Ovary (tissue), 10 donors: ENCODE measurements at places on chromosomes 1 and 21. TPM values are rescaled to one million over a fixed set of nuclear protein-coding genes. Genes with fewer than 3 reads are reported as not detected.

The EPHB2 gene
- 2.5 TPM for total RNA-seq

DNA sequence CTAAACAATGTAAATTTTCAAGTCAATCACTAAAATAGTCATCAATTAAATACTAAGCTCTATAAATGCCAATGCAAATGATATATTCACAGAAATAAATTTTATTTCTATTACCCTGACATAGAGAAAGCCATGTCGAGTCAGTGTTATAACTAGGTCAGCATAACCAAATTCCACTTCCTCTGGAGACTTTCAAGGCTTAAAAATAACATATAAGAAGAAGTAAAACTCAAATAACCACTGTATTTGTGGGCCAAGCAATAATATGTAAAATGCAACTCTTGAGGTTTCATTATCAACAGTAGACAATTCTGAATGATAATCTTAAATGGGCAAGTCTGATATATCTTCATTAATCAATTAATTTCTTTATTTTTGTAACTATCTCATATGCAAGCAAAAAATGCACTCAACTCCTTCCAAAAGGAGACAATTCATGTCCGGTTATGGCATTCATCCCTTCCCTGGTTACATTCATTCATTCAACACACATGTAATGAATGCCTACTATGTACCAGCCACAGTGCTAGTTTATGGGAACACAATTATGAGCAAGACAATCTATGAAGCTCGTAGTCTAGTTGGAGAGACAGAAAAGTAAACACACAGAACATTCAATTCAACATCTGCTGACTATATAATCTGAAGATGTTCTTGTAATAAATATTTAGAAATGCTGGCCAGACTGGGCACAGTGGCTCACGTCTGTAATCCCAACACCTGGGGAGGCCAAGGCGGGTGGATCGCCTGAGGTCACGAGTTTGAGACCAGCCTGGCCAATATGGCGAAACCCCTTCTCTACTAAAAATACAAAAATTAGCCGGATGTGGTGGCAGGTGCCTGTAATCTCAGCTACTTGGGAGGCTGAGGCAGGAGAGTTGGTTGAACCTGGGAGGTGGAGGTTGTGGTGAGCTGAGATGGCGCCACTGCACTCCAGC, 37.1 kb upstream of the CAP1 start:
- no peak for DNase-seq

The NBPF6 gene
- not detected for total RNA-seq

DNA sequence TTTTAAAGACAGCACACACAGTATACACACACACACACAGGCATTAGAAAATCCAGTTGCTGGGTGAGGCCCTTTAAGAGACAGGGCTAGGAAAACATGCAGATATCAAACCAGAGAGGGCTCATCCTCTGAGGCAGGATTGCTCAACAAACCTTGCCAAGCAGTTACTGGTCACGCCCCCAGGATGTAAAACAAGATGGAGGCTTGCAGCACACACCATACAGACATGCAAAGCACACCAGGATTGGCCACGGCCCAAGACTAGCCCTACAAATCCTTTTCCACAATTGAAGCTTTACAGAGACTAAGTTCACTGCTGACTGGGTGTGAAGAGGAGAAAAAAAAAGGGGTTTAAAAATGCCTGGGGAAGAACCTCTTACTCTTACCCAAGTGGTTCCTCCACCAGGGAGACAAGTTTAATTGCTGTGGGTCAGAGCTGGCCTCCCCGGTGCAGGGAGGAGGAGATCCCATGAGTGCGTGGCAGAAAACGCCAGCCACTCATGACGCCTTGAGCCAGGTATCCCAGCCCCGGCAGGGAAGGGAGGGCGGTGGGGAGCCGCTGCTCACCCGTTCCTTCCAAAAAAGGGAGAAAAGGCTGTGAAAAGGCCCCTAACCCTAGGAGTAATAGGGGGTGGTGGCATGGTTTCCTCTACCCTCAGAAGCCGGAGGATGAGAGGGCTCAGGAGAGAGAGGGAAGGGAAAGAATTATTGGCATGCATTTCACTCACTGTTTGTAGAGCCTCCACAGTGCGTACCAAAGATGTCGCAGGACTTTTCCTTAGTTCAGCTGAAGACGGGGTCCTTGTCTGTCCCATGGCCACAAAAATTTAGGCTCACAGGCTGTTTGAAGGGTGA, 594.6 kb upstream of the ZP4 start:
- no peak for DNase-seq

GRCh38 chr1:26772687-26773086, 15.1 kb upstream of the PIGV start:
- no peak for DNase-seq

GRCh38 chr1:3925762-3926161, 25.7 kb upstream of the C1orf174 start:
- DNase-seq: no peak

DNA sequence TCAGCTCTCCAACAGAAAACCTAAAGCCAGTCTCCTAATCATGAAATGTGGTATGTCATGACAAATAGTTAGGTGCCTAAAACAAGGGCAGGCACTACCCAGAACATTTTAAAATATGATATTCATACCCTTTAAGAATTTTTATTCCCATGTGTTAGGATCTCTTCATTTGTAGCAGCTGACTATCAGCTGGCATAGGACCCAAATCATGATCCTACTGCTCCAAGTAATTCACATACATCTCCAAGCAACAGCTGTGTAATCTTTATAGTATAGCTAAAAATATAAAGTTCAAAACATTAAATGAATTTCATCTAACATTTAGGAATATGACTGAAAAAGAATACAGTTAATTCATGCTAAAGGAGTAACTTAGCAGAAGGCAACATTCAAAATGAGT, 57.5 kb downstream of the ENAH start:
- no peak for DNase-seq

DNA sequence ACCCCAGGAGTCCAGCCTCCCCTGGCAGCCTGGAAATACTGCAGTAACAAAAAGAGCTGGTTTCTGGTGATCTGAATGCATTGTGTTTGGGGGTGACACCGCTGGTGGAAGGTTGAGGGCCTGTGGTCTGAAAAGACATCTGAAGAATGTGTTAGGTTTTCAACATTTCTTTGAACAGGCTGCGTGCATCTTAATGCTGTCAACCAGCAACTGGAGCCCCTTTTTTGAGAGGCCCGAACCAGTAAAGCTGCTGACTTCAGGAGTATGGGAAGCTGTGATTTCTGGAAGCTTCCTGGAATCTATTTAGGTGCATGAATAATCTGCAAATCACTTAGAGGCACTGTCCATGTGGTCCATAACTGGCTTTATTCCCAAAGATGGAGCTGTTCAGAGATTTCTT, 17.0 kb downstream of the ATP5PO start:
- DNase-seq: no peak

The SPRR2B gene
- 2.3 TPM for total RNA-seq

DNA sequence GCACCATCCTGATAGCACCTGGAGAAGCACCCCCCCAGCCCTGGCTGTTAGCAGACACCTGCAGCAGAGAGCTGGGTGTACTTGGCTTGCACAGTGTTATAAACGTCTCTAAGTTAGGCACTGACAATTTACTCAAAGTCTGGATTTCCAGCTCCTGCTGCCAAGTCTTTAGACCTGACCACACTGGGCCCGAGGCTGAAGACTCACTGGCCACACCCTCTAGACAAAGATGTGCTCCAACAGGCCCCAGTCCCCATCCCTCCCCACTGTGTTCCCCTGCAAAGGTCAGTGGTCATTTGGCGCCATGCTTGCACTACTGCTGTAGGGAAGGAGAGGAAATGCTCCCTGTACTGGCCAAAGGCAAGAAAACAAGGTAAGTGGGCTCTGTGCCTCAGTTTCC, 31.1 kb downstream of the PADI6 start:
- DNase-seq: no peak

The OR2T33 gene
- not detected for total RNA-seq

The SYTL1 gene
- 2.6 TPM for total RNA-seq

The KDF1 gene
- 11.0 TPM for total RNA-seq

GRCh38 chr1:99004861-99005442, at the start of gene PLPPR5:
PLPPR5 (minus strand) TSS chr1:99004861; CDS start chr1:99004671, 190 bp downstream.
- DNase-seq: no peak

The UBE2U gene
- not detected for total RNA-seq

- DNase-seq: no peak
These were observed 3.9 kb downstream of the PRXL2B start for GRCh38 chr1:2590233-2591141.
